ENCODE measurements at places on chromosomes 12 and 14. TPM values are rescaled to one million over a fixed set of nuclear protein-coding genes. Genes with fewer than 3 reads are reported as not detected.

DNA sequence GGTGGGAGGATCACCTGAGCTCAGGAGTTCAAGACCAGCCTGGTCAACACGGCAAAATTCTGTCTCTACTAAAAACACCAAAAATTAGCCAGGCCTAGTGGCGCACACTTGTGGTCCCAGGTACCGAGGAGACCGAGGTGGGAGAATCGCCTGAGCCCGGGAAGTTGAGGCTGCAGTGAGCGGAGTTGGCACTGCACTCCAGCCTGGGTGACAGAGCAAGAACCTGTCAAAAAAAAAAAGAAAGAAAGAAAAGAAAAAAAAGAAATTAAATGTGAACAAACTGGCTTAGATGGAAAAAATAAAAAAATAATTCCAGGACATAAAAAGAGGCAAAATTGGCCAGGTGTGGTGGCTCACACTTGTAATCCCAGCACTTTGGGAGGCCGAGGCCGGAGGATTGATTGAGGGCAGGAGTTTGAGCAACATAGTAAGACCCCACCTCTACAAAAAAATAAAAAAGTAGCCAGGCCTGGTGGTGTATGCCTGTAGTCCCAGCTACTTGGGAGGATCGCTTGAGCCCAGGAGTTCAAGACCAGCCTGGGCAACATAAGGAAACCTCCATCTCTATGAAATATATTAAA, 3.5 kb downstream of the TMEM119 start:
- no peak for DNase-seq

DNA sequence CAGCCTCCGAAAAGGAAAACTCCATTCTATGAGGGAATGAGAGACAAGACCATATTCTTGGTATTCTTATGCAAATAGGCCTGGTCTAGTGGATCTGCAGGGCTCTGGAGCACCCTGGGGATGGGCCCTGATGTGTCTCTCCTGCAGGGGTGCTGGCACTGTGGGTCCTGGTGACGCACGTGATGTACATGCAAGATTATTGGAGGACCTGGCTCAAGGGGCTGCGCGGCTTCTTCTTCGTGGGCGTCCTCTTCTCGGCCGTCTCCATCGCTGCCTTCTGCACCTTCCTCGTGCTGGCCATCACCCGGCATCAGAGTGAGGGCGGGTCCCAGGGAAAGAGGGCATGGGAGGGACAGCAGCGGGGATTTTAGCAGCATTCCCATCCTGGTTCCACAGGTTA, 5.8 kb downstream of the SLC48A1 start:
- no peak for DNase-seq

DNA sequence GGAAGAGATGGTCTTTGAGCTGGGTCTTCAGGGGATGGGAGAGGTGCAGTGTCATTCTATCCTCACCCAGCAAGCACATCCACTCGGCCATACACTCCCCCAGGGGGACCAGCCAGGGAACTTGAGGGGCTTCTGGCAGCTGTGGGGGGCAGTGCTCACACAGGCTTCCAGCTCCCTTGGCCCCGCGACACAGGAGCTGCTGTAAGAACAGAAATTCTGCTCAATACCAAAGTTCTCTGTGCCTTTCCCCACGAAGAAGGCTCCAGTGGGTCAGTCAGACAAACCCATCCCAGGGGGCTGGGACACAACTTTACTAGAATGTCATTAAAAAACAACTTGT, 289.1 kb upstream of the RTL1 start:
- DNase-seq, result no peak

DNA sequence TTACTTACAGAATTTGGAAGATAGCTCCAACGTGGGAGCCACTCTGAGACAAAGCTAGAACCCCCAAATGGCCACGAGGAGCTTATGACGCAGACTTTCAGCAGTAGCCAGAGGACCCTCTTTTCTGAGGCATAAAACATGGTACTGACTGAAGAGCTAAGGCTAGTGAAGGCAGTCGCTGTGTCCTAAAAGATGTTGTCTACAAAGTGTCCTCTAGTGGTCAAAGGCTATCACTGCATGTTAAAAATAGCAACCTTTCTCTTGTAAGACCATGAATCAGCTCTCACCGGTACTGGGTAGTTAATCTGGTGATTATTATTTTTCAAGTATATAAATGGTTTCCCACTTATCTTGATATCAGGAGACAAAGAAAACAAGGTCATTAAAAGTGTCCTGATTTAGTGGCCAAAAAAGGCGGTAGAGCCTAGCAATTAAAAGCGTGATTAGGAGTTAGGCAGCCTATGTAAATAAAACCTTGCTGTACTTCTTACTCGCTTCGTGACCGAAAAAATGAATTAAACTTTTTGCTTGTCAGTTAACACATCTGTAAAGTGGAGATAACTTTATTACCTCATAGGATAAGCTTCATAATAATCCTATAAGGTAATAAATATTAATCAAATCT, 47.0 kb upstream of the LGR5 start:
- peak; percentile 19 for DNase-seq

DNA sequence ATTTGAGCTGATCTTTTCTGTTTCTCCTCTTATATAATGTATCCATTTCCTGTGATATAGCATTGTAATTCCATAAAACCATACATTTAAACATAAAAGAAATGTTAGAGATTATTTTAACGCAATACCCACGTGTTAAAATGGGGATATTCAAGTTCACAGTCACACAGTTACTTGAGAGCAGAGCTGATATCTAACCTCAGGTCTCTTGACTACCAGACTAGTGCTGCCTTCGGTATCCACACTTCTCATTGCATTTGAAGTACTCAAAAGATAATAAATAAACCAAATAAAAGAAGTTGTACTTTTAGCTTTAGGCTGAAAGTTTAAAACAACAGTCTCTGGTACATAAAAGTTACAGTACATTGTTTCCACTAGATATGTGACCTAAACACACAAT, 2.9 kb downstream of the CLECL1 start:
- DNase-seq, result no peak

GRCh38 chr12:103530307-103531066, 34.7 kb upstream of the C12orf42 start:
- DNase-seq, result no peak

Gene RNASE1
- 372 TPM for polyA plus RNA-seq

Gene SCNN1A
- polyA plus RNA-seq, result 4.9 TPM

Gene IAPP
- polyA plus RNA-seq, result not detected

Gene CCDC196
- not detected for polyA plus RNA-seq

Gene TGM1
- polyA plus RNA-seq, result 4.3 TPM

Gene TMPRSS12
- not detected for polyA plus RNA-seq
